Prostate gland (tissue), 2 donors: ENCODE measurements at places on chromosomes 5 and 9. TPM values are rescaled to one million over a fixed set of nuclear protein-coding genes. Genes with fewer than 3 reads are reported as not detected.
A peak's percentile ranks its signal among the peaks of the same experiment; 100 is the strongest.

- no peaks in the 10 kb centered on the region for H3K27me3 ChIP-seq
- DNase-seq: no peak
- H3K27ac ChIP-seq: no peak overlapping the region
- H3K4me1 ChIP-seq: no peaks in the 10 kb centered on the region
- H3K4me3 ChIP-seq: no peak overlapping the region
These were observed 232.3 kb upstream of the TBCA start for GRCh38 chr5:78008356-78008967.

- no peaks in the 10 kb centered on the region for H3K36me3 ChIP-seq
- no peak overlapping the region for H3K27ac ChIP-seq
These were observed 3.5 kb downstream of the LAMC3 start for GRCh38 chr9:131012396-131012917.

DNA sequence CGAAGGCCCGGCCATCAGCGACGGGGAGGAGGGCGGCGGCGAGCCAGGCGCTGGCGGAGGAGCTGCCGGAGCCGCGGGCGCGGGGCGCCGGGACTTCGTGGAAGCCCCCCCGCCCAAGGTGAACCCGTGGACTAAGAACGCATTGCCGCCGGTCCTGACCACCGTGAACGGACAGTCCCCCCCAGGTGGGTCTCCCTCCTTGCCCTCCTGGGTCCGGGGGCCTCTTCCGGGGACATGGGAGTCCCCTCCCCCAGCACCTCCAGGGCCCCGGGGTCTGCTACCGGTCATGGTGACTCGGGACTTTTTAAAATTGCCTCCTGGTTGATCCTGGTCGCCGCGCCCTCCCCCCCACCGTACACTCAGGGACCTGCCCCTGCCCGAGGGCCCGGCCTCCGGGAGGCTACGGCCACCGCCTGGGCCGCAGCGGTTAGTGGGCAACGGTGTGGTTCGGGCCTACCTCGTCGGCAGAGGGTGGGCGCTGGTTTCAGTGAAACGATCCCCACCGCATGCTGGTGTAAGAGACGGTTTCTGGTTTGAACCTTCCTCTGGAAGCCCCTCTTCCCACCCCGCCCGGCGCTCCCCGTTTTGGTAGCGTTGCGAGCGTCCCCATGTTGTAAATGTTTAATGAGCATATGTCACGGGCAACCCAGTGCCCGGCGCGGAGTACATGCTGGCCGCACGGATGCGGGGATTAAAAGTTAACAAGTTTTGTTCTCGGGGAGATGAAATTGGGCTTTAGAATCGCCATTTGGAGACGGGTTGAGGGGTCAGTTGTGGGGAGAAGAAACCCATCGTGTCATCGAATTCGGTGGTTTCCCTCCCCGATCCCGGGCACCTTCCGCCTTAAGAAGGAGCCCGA, 1.1 kb downstream of the LARP1 start:
- H3K27me3 ChIP-seq: no peaks in the 10 kb centered on the region
- DNase-seq: peak; percentile 35
- peak overlapping the region; percentile 96 for H3K27ac ChIP-seq
- no peaks in the 10 kb centered on the region for H3K36me3 ChIP-seq
- H3K4me3 ChIP-seq: peak overlapping the region; percentile 83
- H3K4me1 ChIP-seq: peaks cover 16% of the 10 kb centered on the region

GRCh38 chr5:73808911-73809310, 182.9 kb downstream of the ARHGEF28 start:
- H3K27ac ChIP-seq: no peak overlapping the region
- H3K4me1 ChIP-seq: no peaks in the 10 kb centered on the region
- no peaks in the 10 kb centered on the region for H3K27me3 ChIP-seq
- no peak for DNase-seq
- H3K36me3 ChIP-seq: no peaks in the 10 kb centered on the region

- H3K27ac ChIP-seq: peak overlapping the region; percentile 82
- H3K4me1 ChIP-seq: peaks cover 21% of the 10 kb centered on the region
- no peaks in the 10 kb centered on the region for H3K36me3 ChIP-seq
- peak; percentile 96 for DNase-seq
- H3K4me3 ChIP-seq: no peak overlapping the region
These were observed 20.7 kb downstream of the ANKRA2 start for GRCh38 chr5:73544429-73545402.

DNA sequence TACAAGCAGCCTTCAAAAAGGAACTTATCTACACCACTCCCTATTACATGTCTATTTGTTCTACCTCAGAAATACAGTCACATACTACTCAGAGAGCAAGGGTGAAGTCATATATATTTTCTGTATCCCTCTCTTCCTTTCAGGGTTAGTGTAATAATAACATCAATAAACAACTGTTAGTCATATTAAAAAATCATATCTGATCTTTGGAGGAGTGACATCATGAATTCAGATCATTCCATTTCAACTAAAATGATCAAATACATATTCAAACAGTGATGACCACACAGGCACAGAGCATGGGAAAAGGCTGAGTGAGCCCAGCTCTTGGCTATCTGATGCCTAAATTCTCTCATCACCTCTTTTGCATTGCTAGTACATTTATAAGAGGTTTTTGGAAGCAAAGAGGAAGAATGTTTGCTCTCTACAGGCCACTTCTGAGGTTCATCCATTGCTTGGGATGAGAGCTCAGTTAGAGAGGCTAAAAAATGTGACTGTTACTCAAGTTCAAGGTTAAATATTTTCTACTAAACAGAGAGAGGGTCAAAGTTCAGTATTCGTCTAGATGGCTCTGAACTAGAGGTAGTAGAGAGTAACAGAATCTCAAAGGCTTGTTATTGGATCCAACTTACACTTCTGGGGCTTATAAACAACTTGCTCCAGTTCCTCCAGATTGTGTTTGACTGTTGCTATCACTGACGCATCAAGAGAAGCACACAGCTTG, 39.0 kb downstream of the RIGI start:
- no peaks in the 10 kb centered on the region for H3K27me3 ChIP-seq
- H3K4me3 ChIP-seq: no peak overlapping the region
- no peaks in the 10 kb centered on the region for H3K36me3 ChIP-seq
- no peak for DNase-seq

GRCh38 chr5:137438932-137439331, 60.2 kb downstream of the SPOCK1 start:
- no peak overlapping the region for H3K4me3 ChIP-seq
- no peak overlapping the region for H3K27ac ChIP-seq
- no peaks in the 10 kb centered on the region for H3K4me1 ChIP-seq
- H3K27me3 ChIP-seq: no peaks in the 10 kb centered on the region

- H3K27ac ChIP-seq: no peak overlapping the region
- H3K4me3 ChIP-seq: no peak overlapping the region
- no peak for DNase-seq
- no peaks in the 10 kb centered on the region for H3K36me3 ChIP-seq
These were observed 207.6 kb downstream of the CETN3 start for GRCh38 chr5:90201923-90202322.

DNA sequence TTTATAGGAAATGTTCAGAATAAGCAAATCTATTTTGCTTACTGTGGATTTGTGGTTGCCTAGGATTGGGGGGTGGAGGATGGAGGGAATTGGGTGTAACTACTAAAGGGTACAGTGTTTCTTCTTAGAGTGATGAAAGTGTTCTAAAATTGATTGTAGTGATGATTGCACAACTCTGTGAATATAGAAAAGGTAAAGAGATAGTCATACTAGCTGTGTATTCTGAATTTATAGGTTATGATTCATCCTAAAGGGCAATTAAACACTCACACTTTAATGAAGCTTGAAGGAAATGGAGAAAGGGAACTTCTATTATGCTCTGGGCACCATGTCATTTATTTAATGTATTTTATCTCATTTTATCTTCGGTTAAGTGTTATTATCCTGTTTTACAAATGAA, 9.9 kb downstream of the TXNDC8 start:
- no peak overlapping the region for H3K27ac ChIP-seq
- H3K27me3 ChIP-seq: no peaks in the 10 kb centered on the region
- DNase-seq: no peak
- no peak overlapping the region for H3K4me3 ChIP-seq
- no peaks in the 10 kb centered on the region for H3K36me3 ChIP-seq

DNA sequence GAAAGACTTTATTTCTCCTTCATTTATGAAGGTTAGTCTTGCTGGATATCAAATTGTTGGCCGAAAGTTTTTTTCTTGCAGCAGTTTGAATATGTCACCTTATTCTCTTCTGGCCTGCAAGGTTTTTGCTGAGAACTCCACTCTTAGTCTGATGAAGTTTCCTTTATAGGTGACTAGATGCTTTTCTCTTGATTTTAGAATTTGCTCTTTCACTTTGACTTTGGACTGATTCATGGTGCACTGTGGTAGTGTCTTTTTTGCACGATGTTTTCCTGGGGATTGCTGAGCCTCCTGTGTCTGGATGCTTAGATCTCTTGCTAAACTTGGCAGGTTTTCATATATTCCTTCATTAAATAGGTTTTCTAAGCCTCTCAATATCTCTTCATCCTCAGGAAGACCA, 12.4 kb downstream of the AHRR start:
- H3K27ac ChIP-seq: no peak overlapping the region
- no peaks in the 10 kb centered on the region for H3K36me3 ChIP-seq
- no peaks in the 10 kb centered on the region for H3K27me3 ChIP-seq
- no peak overlapping the region for H3K4me3 ChIP-seq
- DNase-seq: no peak

DNA sequence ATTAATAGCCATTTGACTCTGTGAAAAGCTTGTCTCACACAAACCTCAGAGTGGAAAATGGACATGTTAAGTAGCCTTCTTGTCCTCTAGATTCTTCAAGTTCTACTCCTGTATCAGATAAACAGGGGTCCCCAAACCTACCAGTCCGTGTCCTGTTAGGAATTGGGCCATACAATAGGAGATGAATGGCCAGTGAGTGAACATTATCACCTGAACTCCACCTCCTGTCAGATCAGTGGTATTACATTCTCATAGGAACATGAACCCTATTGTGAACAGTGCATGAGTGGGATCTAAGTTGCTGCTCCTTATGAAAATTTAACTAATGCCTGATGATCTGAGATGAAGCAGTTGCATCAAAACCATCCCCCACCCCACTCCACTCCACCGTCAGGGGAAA, 136.3 kb downstream of the TMEM232 start:
- no peaks in the 10 kb centered on the region for H3K36me3 ChIP-seq
- DNase-seq: no peak
- H3K27ac ChIP-seq: no peak overlapping the region
- H3K4me1 ChIP-seq: no peaks in the 10 kb centered on the region
- H3K4me3 ChIP-seq: no peak overlapping the region

DNA sequence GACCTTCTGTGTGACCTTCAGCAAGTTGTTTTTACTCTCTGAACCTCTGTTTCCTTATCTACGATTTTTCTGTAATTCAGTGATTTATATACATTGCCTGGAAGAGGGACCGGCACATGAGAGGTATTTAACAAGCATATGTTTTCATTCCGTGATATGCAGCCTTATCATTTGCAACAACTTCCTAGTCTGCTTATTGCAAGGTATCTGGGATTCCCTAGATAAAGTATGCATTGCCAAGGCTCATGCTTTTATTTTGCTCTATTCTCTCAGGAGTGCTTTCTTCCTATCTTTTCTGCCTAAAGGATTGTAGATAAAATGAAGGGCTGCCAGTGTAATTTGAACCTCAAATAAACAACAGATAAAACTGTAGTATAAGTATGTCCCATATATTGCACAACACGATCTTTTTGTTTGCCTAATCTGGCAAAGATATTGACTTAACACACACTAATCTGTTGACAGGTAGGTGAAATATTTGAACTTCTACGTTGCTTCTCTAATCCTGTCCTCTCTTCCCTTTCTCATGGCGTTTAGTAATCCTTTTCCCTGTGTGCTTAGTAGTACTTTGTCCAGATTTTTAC, 377.2 kb upstream of the TNC start:
- H3K27ac ChIP-seq: peak overlapping the region; percentile 7
- no peak overlapping the region for H3K4me3 ChIP-seq
- no peak for DNase-seq
- no peaks in the 10 kb centered on the region for H3K27me3 ChIP-seq
- H3K4me1 ChIP-seq: no peaks in the 10 kb centered on the region

GRCh38 chr5:94463739-94464138, 154.7 kb downstream of the KIAA0825 start:
- no peaks in the 10 kb centered on the region for H3K4me1 ChIP-seq
- H3K4me3 ChIP-seq: no peak overlapping the region
- no peak overlapping the region for H3K27ac ChIP-seq

- H3K27me3 ChIP-seq: no peaks in the 10 kb centered on the region
- no peak overlapping the region for H3K27ac ChIP-seq
- H3K36me3 ChIP-seq: no peaks in the 10 kb centered on the region
- H3K4me1 ChIP-seq: no peaks in the 10 kb centered on the region
These were observed 56.7 kb downstream of the CDH6 start for GRCh38 chr5:31250201-31250600.

DNA sequence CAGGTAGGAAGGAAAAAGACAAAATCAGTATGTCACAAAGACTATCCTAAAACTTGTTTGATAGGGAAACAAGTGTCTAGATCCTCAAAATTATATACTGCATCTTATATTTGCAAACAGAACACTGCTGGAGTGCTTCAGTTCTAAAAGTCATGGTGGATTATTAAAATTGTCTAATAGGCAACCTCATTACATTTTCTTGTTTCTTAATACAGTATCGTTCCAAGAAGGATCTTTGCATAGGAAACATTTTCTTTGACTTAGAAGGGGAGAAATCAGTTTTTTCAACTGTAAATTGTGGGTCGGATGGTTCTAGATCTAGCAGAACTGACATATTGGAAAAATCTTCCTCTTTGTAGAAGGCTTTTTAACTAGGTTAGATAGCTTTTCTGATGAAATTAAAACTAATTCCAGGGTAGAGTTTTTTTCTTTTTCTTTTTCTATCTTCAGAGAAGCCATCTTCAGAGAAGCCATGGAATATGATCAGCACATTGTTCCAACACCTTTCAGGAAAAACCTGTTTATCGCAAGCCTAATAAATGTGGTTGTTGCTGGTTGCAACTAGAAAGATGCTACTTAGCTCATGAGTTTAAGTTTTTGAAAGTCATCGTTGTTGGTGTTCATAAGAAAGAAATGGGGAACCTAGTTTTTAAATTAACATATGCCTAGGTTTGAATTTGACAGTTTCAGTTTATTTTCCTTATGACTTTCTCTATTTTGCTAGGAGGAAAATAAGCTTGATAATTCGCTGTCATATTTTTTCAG, 7.4 kb downstream of the CPEB4 start:
- no peaks in the 10 kb centered on the region for H3K27me3 ChIP-seq
- no peak overlapping the region for H3K27ac ChIP-seq
- no peak overlapping the region for H3K4me3 ChIP-seq
- no peaks in the 10 kb centered on the region for H3K4me1 ChIP-seq
- no peak for DNase-seq
- H3K36me3 ChIP-seq: no peaks in the 10 kb centered on the region

FBXL7 gene
- total RNA-seq: 21.2 TPM

OTP gene
- not detected for total RNA-seq

ZNF483 gene
- 30.4 TPM for total RNA-seq

FRRS1L gene
- 11.9 TPM for total RNA-seq

IL3 gene
- not detected for total RNA-seq

LRRC26 gene
- 582 TPM for total RNA-seq
